ENCODE measurements at places on chromosomes 16 and 17. TPM values are rescaled to one million over a fixed set of nuclear protein-coding genes. Genes with fewer than 3 reads are reported as not detected.

The ZNF598 gene
- 26.8 TPM for total RNA-seq

The NUP88 gene
- 112 TPM for total RNA-seq

The KRT36 gene
- total RNA-seq, result not detected

The NACA2 gene
- not detected for total RNA-seq

The ADORA2B gene
- 27.2 TPM for total RNA-seq

The CNGB1 gene
- not detected for total RNA-seq

The KRT39 gene
- total RNA-seq, result not detected

The SLC4A1 gene
- total RNA-seq, result not detected

The ETV4 gene
- total RNA-seq, result 10.7 TPM
